ENCODE measurements at places on chromosomes 2 and 18.

DNA sequence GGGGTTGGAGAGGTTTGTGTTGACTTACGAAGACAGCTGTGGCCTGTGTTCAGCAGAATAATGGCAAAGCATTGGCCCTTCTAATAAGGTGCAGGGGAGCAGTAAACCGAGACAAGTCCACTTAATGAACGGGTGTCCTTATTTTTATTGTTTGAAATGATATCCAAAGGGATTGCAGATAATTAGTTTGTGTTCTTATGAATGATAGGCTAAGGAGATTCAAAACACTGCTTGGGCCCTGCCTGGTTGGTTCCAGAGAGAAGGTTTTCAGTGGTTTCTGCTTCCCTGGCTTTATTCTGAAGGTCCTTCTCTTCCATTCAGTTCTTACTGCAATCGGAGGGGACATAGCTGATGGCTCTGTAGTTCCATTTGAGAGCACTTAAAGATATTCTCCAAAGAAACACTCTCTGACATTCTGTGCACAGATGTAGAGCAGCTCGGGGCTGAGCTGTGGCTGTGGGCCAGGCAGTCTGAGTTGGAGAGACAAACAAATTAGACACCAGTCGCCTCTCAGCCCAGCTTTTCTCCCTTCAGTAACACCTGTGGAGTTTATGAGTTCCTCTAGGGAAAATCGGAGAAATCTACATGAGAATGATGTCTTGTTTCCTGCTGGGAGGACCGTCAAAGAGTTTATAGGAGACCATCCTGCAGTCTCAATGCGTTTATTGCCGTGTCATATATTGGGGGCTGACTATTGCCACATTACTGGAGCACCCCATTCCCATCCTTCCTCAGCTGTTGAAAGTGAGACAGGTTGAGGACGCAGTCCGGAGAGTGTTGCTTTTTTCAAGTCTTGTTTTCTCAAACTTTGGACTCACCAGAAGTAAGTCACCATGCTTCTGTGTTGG lies 6.5 kb downstream of the GREB1 start:
- no peak for DNase-seq

GRCh38 chr2:40666398-40666797 lies 214.5 kb upstream of the SLC8A1 start:
- DNase-seq, result no peak

DNA sequence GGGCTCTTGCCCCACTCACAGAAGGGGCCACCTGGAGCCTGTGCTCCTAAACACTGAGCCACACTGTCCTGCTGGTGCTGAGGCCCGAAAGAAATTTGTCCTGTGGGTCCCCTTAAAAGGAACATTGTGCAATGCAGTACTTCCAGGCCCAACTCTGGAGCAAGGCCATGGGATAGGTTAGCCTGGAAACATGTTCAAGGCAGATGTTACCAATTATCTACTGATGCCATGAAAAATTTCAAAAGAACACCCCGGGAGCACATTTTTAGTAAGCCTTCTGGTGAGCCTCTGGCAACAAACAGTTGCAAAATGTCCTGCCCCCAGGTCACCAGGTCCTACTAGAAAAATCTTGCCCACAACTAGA lies 12.3 kb upstream of the PTMA start:
- no peak for DNase-seq

- DNase-seq, result no peak
These were observed 13.9 kb downstream of the PCARE start for GRCh38 chr2:29060441-29060840.

All from activated T-cell treated with anti-CD3 and anti-CD28 coated beads, Interleukin-2, amount 50 U/mL, for 48 hours (primary cell).